ENCODE measurements at places on chromosomes 16 and 17.

DNA sequence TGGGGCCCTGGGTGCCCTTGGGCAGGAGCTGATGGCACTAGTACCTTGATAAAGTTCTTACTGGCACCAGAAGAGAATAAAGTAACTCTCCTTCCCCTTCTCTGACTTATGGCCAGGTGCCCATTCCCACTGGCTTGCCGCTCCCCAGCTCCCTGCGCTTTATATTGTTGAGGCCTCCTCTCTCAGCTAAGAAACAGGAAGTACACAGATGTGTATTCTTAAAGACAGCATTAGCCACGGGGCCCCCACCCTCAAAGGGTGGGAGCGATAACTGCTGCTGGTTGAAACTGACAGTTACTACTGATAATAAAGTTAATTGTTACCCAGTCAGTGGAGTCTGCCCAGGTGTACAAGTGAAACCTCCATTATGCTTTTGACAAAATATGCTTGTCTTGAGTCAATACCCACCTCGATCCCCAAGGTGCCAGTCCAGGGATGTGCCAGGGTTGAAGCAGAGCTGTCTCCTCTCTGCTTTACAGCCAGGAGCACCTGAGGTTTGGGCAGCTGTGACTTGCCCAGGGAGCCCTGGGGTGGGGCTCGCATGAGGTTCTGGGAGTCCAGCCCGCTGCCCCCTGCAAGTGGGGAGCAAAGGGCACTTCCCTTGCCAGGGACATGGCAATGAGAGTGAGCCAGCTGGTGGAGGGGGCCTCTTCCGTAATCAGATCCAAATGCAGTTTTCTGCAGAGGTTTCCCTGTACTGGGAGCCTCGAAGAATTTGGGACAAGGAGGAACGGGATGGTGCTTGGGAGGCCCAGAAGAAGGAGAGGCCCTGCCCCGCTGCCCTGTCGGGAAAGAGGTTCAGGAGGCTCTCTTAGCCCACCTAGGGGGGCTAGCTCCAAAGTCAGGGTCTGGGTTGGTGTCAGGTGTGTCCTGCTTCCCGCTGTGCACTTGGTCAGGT is 5.4 kb upstream of the CLDN9 start:
- DNase-seq = no peak

DNA sequence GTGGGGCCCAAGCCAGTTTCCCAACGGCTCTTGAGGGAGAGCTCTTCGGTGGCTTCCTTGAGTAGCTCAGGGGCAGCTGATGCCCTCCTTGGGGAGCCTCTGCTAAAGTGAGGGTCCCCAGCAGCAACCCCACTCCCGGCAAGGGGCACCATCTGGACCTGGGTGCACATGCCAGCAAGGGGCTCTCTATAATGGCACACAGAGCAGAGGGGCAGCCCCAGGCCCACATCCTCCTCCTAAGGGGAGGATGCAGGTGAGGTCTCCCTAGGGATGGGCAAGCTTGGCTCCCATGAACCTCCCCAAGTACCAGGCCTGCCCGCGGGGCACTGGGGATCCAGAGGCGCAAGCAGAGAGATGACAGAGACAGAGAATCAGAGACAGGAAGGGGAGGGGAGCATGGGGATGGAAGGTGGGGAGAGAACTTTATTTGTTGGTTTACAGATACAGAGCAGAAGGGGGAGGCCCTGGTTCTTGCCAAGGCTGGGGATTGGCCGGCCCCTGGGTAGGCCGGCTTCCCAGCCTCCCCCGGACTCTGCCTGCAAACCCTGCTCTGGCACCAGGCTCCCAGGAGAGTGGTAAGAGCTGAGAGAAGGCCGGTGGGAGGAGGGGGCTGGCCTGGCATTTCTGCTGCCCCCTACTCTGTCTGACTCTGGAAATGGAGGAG is 61.4 kb downstream of the SRCIN1 start:
- DNase-seq = no peak

DNA sequence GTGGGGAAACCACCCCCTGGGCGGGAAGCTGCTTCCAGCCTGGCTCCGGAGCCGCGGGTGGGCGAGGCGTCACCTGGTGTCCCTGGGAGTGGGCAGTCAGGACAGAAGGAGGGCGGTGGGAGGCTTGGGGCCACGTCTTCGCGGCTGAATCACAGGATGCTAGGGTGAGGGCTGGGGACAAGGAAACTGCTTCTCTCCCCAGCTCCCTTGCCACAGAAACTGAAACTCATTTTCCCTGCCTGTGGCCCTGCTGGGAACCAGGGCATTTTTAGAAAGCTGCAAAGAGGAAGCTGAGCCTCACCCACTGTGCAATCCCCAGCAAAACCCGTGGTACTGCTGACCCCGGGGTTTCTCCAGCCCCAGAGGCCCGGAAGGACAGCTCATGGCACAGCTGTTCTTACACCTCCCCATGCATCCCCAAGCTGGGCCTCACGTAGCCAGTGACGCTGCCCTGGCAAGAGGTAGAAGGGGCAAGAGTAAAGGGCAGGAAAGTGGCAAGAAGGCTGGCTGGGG is 8.2 kb downstream of the RHBDF2 start:
- DNase-seq = no peak

GRCh38 chr17:2755891-2756724 is 6.7 kb upstream of the CCDC92B start:
- DNase-seq = no peak

All from T-cell (primary cell).